ENCODE measurements at places on chromosomes 13 and 19.

DNA sequence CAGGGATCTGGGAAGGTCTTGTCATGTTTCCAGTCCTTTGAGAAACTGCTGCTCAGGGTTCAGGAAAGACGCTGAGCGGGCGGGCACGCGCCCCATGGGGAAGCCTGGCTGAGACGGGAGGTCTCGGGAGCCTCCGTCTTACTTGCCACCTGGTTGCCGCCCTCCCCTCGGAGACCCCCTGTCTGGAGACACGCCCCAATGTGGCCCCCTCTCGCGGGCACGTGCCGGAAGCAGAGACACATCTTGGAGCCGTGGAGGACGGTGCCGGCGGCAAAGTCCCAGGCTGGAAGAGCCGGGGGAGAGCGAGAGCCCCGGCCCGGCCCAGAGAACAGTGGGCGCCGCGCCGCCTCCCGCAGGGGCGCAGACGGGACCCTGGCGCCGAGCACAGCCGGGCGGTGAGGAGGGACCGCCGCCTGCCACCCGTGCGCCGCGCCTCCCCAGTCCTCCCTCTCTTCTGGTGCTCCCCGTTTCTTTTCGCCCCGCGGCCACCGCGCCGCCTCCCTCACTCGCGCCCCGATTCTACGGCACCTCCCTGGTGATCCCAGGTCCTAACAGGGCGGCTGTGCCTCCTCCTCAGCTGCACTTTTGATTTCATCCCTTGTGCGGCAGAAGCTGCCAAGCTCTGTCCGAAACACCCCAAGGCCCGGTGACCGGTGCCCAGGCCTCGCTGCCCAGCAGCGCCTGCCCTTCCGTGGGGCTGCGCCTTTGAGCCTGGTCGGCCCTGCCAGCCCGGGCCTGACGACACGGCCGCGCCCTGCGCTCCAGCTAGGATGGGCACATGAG lies 15.5 kb downstream of the GJB2 start:
- DNase-seq: no peak

GRCh38 chr19:38068826-38069225 lies 155.2 kb downstream of the DPF1 start:
- DNase-seq: no peak

DNA sequence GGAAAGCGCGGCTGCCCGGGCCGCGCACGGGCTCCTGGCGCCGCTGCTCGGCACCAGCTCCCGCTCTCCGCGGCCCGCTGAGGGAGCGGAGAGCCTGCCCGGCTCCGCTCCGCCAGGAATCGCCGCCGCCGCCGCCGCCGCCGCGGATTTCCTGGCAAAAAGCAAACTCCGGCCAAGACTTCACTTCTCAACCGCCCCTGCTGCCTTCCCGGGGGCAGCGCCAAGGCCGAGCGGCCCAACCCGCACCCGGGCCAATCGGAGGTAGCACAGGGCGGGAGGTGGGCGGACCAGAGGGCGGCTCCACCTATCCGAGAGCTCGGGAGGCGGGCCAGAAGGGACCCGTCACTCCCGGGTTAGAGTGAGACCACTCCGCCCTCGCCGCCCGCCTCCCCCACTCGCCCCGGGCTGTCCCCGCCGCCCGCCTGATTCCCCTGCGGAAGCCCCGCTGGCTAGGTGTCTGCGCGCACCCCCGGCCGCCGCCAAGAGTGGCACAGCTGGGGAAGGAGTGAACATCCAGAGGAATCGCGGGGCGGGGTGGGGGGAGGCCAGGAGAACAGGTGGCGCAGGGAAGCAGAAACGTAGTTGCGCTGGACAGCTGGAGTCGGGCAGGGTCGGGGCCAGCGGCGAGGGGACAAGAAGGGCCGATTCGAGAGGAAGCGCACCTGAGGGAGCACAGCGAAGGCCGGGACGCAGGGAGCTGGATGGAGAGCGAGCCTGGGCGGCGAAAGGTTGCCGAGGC lies at the start of gene LNX2:
Gene LNX2 (minus strand): TSS at position 153 of the 739 bp plus-strand sequence. CDS start 38,826 bp downstream, outside the sequence.
- DNase-seq: peak; percentile 88

- DNase-seq: no peak
These were observed 29.9 kb downstream of the NLRP13 start for GRCh38 chr19:55902080-55902751.

- DNase-seq: no peak
These were observed 1.8 kb downstream of the FAM187B start for GRCh38 chr19:35226748-35227147.

GRCh38 chr13:71460211-71460610 lies 406.8 kb downstream of the DACH1 start:
- no peak for DNase-seq

DNA sequence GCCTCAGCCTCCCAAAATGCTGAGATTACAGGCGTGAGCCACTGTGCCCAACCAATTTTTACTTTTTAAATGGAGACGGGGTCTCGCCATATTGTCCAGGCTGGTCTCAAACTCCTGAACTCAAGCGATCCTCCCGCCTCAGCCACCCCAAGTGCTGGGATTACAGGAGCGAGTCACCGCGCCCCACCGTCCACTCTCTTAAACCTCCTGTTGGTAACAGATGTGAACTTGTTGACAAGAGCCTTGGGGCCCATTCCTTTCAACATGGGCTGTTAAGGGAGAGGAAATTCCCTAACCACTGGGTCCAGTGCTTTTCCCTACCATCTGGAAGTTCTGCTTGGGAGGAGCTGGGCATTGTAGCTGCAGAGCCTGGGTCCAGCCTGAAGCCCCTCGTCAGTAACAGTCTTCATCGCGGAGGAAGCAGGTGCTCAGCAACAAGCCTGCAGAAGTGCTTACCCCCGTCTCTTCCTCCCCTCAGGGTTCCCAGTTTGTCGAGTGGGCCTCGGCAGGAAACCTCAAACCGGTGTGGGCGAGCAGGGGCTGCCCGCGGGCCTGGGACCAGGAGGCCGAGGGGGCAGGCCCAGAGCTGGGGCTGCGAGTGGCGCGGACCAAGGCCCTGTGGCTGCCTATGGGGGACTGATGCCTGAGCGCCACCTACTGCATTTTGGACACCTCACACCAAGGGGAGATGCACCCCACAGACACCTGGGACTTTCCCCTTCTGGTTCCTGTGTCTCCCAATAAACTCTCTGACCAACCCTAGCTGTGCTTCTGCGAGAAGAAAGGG lies 4.0 kb upstream of the FLT3LG start:
- no peak for DNase-seq

- no peak for DNase-seq
These were observed 517.2 kb upstream of the SPRY2 start for GRCh38 chr13:80858131-80858530.

- no peak for DNase-seq
These were observed 46.9 kb downstream of the SOX1 start for GRCh38 chr13:112113851-112114250.

- no peak for DNase-seq
These were observed 143.5 kb downstream of the RXFP2 start for GRCh38 chr13:31882794-31883193.

DNA sequence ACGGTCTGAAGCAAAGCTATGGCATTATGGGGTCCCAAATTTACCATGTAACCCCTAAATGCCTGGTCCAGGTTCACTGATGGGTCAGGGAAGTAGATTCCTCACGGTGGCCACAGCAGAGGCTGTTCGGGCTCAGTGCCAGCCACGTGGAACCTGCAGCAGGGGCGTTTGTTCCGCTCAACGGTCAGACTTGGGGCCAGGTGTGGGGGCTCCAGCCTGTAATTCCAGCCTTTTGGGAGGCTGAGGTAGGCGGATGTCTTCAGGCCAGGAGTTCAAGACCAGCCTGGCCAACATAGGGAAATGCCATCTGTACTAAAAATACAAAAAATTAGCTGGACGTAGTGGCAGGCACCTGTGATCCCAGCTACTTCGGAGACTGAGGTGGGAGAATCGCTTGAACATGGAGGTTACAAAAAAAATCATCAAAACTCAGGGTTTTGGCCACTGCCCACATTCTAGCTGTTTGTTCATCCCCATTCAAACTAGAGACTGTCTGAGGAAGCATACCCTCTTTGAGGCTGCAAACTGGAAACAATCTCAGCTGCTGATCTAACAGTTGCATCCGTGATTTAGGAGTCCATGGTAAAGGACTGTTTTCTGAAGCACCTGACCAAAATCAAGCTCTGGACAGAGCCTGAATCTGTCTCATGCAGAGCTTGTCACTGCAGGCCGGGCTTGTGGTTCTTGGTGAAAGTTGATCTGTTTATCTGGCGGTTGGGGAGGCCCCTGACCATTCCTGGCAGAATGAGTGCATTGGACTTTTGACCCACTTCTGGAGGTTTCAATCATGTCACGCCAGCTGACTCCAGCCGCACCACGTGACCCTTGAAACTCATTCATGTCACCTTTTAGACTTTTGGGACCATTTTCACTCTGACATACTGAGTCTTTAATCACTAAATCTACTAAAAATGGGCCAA lies 30.2 kb upstream of the ZNF331 start:
- no peak for DNase-seq

DNA sequence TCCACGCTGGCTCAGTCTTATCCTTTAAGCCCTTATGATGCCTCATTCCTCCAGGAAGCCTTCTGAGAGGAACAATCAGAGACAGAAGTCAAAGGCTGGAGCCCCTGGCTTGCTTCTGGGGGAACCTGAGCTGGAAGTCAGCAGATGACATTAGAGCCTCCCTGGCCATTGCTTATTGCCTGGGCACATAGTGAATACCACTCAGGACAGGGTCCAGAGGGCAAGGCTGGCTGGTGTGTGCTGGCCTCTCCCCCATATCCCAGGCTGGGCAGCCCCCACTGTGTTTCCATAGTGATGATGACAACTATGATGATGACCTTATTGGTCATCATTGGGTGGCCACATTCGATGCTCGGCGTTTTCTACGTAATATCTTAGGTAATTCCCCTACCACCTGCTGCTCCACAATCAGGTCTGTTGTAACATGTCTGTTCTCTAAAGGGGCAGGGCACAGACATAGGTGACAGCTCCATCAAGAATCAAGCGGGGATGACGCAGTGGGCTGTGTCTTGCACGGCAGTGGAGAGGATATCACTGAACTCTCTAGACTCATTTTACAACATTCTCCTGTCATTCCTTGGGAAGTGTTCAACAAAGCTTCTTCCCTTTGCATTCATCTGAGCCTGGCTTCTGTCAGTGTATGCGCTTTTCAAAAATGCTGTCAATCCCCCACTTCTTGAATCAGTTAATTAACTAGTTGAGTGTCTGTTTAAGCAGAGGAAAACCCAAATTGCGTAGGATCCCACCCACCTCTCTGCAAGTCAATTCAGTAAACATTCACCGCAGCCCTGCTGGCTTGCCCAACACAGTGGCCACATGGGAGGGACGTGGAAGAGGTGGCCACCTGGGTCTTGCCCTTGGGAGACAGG lies 89.4 kb upstream of the TSHZ3 start:
- no peak for DNase-seq

DNA sequence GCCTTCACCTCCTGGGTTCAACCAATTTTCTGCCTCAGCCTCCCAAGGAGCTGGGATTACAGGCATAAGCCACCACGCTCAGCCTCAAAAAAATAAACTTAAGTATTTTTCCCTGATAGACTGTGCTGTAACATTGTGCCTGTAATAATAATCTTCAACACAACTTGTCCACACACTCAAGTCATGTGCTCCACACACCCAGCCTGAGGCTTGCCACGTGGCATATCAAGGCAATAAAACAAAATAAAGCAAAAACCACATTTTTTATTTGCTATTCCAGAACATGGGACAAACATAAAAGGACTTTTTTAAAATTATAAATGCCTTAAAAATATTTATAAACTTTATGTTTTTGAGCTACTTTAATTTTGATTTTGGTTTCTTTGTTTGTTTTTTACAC lies 115.8 kb downstream of the NALCN start:
- no peak for DNase-seq

- no peak for DNase-seq
These were observed 11.0 kb downstream of the STK24 start for GRCh38 chr13:98565726-98566565.

DNA sequence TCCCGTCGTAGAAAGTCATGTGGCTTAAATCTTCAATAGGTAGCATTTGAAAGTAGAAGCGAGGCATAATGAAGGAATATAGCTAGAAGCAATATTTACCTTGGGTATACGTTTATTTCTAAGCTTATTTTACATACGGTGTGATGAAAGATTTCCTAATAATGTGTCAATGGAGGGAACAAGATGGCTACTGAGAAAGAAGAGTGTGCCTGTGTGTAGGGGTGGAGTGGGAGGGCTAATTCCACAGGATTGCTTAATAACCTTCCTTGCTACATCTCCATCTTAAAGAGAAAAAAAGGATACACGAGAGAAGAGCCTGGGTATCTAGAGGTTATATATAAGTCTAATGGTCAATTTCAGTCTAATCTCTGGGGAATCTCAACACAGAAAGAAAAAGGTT lies 2.0 kb downstream of the SPART start:
- DNase-seq: no peak

- DNase-seq: no peak
These were observed 11.8 kb downstream of the SERP2 start for GRCh38 chr13:44385401-44385800.

GRCh38 chr19:18450931-18451836 lies 13.3 kb upstream of the ISYNA1 start:
- DNase-seq: peak; percentile 51

DNA sequence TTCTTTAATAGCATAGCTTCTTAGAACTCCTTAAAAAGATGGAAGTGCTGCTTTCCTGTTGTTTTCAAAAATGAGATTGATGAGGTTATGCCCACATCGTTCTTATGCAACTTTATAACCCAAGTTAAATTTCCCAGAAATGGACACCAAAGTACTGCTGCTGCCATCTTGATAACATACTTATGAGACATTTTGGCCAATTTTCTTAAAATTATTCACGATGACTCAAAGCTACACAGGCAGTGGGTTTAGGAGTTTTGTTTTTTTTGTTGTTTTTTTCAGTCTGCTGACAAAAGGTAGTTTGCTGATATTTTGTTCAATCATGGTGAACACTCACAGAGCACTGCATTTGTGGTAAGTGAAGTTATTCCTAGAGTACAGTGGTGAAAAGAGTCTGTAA lies 54.9 kb upstream of the RFC3 start:
- no peak for DNase-seq

- DNase-seq: no peak
These were observed 74.2 kb downstream of the TSHZ3 start for GRCh38 chr19:31275068-31275334.

DNA sequence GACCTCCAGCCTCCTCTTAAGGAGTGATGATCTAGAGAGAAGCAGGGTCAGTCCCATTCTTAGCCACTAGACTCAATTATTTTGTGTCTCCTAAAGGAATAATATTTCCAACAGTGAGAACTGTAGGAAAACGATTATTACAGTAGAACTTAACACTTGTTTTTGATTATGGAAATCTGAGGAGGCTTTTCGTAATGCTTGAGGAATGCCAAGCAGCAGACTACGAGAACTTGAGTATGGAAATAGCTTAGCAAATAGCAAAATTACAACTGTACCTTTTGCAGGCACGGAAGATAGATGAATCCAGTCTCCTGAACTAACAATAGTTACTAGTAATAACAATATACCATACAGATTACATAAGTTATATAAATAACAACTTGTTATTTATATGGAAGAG lies 12.2 kb downstream of the BRD4 start:
- no peak for DNase-seq

DNA sequence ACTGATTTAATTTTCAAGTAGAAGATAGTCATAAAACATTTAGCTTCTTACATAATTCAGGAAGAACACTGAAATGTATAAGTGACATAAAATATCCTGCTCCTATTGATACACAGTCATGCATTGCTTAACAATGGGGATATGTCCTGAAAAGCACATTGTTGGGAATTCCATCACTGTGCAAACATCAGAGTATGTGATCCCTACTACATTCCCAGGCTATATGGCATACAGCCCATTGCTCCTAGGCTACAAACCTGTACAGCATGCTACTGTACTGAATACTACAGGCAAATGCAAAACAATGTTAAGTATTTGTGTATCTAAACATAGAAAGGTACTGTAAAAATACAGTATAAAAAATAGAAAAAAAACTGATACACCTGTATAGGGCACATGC lies 723.9 kb upstream of the ARGLU1 start:
- DNase-seq: no peak

GRCh38 chr13:108056278-108056677 lies 159.1 kb downstream of the LIG4 start:
- DNase-seq: no peak

Measured in NCI-H446 (cell line).